ENCODE measurements at places on chromosomes 1 and 21.

DNA sequence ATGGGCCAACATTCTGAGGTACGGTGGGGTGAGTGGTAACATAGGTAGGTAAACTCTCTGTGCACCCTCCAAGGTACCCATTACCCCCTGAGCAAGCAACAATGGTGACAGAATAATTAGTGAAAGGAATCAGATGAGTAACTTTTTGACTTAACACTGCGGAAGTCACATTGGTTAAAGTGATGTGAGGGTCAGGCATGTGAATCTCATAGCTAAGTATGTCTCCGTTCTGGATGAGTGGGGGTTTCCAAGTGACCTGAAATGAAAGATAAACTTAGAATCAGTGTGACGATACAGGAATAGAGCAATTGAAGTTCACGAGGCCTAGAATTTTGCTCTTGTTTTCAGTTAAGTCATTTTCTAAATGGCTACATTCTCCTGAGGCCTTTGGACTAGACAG, 311.7 kb downstream of the KCTD3 start:
- DNase-seq = no peak

GRCh38 chr1:58618303-58618702, 41.3 kb upstream of the TACSTD2 start:
- DNase-seq = no peak

GRCh38 chr1:9764550-9764949, 59.2 kb downstream of the CLSTN1 start:
- DNase-seq = no peak

- DNase-seq = no peak
Measured at GRCh38 chr1:51729824-51730301, 113.0 kb downstream of the OSBPL9 start.

DNA sequence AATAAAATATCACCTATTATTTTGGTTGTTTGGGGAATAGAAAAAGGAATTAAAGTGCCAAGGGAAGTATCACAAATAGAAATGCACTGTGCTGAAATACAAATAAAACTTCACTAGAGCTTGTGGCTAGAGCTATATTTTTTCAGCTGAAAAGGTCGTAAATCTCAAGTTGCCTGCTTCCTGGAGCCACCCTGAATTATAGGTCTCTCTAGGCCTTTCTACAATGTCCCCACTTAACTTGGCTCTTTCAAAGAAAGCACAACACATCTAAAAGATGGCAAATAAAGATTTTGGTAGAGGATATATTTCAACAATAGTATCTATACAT, 5.0 kb upstream of the RNF2 start:
- no peak for DNase-seq

GRCh38 chr21:38159355-38159754, 97.4 kb upstream of the KCNJ15 start:
- peak; percentile 48 for DNase-seq

- peak; percentile 37 for DNase-seq
Measured at GRCh38 chr1:219568733-219569132, 44.2 kb downstream of the ZC3H11B start.

DNA sequence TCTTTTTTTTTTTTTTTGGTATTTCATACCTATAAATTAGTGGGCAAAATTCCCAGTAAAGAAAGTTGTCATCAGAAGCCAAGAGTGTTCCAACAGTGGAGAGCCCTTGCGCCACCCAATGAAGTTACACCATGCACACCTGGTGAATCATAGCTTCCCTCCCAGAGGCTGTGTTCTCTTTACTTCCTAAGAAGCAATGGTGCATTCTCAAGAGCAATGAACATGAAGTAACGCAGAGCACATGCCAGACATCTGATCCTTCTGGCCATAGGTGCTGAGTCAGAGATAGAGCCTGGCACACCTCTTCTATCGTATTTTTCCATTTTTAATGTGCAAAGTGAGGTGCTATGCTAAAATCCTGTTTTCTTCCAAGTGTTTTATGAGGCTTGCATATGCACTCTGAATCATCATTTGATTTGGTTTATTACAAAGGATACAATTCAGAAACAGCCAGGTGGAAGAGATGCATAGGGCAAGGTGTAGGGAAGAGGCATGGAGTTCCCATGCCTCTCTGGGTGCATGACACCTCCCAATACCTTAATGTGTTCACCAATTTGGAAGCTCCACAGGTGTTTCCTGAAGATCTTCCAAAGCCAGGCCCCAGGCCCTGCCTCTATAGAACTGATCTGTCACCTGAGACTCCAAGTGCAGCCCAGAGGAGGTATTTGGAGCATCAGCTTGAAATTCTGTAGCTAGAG, 408.0 kb downstream of the SIPA1L2 start:
- DNase-seq = no peak

DNA sequence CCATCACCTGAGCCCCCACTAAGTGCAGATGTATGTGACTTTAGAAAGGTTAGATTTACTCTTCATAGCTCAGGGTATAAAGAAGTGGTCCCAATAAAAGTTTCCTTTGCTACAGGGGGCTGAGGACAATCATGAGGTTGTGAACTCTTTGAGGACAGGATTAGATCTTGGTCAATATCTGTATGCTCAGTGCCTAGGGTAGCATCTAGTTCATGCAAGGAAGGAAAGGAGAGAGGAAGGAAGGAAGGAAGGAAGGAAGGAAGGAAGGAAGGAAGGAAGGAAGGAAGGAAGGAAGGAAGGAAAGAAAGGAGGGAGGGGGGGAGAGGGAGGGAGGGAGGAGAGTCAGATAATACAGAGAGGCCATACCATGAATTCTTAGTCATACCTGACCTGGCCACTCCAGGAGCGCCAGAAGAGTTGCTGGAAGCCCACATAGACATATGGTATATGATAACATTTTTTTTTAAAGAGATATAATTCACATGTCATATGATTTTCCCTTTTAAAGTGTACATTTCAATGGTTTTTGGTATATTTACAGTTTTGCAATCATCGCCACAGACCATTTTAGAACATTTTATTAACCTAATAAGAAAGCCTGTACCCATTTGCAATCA, 9.7 kb upstream of the CSRP1 start:
- no peak for DNase-seq

DNA sequence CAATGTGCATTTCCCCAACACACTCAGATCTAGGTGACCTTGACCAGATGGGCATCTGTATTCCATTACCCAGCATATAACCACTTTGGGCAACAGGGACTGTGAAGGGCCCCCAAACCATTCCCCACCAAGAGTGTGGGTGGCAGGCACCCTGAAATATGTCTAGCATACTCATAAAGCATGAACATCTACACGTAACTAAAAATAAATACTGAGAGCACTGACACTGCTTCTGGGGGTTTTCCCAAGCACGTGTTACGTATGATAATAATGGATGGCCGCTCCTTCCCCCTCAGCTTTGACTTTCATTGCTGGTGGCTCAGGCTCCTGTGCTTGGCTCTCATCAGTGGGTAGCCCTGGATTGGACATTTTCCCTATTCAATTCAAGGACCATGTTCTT, 39.1 kb downstream of the IGSF3 start:
- DNase-seq = no peak

- DNase-seq = no peak
Measured at GRCh38 chr1:165055581-165055980, 300.9 kb downstream of the LMX1A start.

- DNase-seq = no peak
Measured at GRCh38 chr1:61378494-61379180, 296.3 kb downstream of the NFIA start.

DNA sequence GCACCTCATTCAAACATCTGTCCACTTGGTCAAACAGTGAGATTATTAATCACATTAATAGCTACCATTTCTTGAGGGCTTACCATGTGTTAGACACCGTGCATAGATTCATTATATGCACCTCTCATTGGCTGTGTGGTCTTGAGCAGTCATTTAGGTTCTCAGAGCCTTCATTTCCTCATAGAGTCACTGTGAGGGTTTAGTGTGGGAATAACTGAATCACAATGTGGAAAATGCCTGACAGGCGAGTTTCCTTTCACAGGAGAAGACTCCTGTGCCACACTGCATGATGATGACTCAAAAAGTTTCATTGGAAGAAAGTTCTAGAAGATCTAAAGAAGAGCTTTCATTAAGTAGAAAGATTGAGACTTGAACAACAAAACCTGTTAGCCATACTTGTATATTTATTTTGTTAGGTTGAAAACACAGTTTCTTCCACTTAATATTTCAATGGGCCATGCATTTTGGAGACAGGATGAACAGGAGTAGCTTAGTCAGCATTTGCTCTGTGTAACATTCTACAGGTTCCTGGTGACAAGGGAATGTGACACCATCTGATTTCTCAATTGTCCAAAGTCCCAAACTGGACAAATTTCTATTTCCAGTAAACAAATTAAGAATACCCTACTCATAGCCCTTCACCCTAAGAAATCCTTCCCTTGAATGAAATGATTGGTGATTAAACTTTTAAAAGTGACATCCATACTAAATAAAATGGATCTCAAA, 45.7 kb downstream of the FYB2 start:
- no peak for DNase-seq

GRCh38 chr21:28252928-28253327, 739.7 kb downstream of the LTN1 start:
- DNase-seq = no peak

DNA sequence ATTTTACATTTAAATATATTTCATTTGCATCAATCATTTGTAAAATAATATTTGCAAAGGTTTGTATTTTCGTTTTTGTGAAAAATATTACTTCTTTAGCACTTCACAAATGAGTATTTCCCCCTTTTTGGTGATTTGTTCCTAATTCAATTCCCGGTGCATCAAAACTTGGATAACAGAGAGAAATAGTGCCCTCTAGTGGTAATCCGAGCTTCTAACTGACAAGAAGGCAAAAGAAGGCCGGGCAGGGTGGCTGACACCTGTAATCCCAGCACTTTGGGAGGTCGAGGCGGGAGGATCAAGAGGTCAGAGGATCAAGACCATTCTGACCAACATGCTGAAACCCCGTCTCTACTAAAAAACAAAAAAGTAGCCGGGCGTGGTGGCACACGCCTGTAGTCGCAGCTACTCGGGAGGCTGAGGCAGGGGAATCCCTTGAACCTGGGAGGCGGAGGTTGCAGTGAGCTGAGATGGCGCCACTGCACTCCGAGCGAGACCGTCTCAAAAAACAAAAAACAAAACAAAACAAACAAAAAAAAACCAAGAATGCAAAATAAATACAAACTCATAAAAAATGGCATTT, 137.7 kb downstream of the COL11A1 start:
- DNase-seq = no peak

- DNase-seq = no peak
Measured at GRCh38 chr1:97243973-97244560, 522.5 kb downstream of the PTBP2 start.

GRCh38 chr1:169103480-169103893, 3.0 kb upstream of the ATP1B1 start:
- DNase-seq = no peak

- peak; percentile 99 for DNase-seq
Measured at GRCh38 chr1:150363426-150364230, at the start of gene RPRD2. Gene RPRD2, plus strand, starts transcription at chr1:150364147. Its CDS starts 568 bp downstream, at chr1:150364715.

DNA sequence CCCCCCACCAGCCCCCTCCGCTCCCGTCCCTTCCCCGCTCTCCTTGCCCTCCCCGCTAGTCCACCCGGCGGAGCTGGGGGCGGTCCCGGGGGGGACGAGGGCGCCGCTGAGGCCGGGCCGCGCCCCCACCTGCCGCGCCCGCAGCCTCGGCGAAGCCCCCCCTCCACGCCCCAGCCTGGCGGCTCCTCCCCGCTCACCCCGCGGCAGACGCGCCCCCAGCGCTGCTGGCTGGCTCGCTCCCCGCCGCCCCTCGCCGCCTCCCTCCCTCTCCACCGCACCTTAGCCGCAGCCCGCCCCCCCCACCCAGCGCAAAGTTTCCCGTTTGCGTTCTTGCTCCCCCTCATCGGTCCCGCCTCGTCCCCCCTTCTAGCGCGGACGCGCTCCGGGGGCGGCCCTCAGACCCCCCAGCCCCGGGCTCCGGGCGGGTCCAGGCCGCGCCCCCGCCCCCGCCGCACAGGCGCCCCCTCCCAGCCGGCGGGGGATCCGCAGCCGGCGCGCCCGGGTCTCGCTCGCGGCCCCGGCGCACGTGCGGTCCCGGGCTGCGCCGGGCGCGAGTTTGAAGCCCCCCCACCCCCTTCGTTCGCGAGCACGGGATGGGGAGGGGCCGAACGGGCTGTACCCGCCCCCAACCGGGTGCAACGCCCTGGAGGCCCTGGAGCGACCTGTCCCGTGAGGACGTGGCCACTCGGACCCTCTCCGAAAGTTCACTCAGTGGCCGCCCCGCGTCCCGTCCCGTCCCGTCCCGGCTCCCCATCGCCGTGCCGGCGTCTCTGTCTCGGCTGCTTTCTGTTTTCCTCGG, 623 bp downstream of the PTPRF start:
- DNase-seq = no peak

GRCh38 chr1:204115116-204115515, 36.7 kb downstream of the ETNK2 start:
- no peak for DNase-seq

- no peak for DNase-seq
Measured at GRCh38 chr1:109732390-109732881, 8.4 kb downstream of the GSTM3 start.

- DNase-seq = no peak
Measured at GRCh38 chr1:65958561-65959350, 166.1 kb downstream of the PDE4B start.

Data from CD4-positive, alpha-beta T cell (primary cell).